ENCODE measurements at places on chromosomes 12 and 14. TPM values are rescaled to one million over a fixed set of nuclear protein-coding genes. Genes with fewer than 3 reads are reported as not detected.

The CRACR2A gene
- 4.2 TPM for total RNA-seq

The ZDHHC22 gene
- not detected for total RNA-seq

The MEG3 gene
- 165 TPM for total RNA-seq

The CCDC85C gene
- 4.2 TPM for total RNA-seq

The CSRP2 gene
- total RNA-seq, result 12.0 TPM

The AQP5 gene
- total RNA-seq, result 6.5 TPM

The C12orf54 gene
- total RNA-seq, result not detected

The SLC4A8 gene
- 0.49 TPM for total RNA-seq

The RPL10L gene
- total RNA-seq, result not detected

The MIPOL1 gene
- total RNA-seq, result 3.2 TPM

The SCFD1 gene
- 32.3 TPM for total RNA-seq

The VDR gene
- total RNA-seq, result 5.4 TPM

The KRT6A gene
- not detected for total RNA-seq

The NEK9 gene
- 11.4 TPM for total RNA-seq

The TSHR gene
- total RNA-seq, result not detected

The ANKRD9 gene
- total RNA-seq, result 7.1 TPM

The DNAJC22 gene
- total RNA-seq, result 1.5 TPM

The RASSF3 gene
- 9.9 TPM for total RNA-seq

The BIN2 gene
- total RNA-seq, result not detected

The SLC5A8 gene
- not detected for total RNA-seq

The SSTR1 gene
- total RNA-seq, result 4.5 TPM

The TAS2R30 gene
- 0.49 TPM for total RNA-seq

The LLPH gene
- 12.5 TPM for total RNA-seq

The PIANP gene
- not detected for total RNA-seq

The SLC10A1 gene
- not detected for total RNA-seq

The SCNN1A gene
- total RNA-seq, result 2.6 TPM

Measured in cardiac atrium fibroblast (primary cell).